Testis (tissue), 5 donors: ENCODE measurements at places on chromosomes 12 and 14. TPM values are rescaled to one million over a fixed set of nuclear protein-coding genes. Genes with fewer than 3 reads are reported as not detected.

The MED6 gene
- 60.6 TPM for total RNA-seq

The HNRNPA1 gene
- total RNA-seq = 293 TPM

The LHX5 gene
- total RNA-seq = not detected

The CNPY2 gene
- 63.3 TPM for total RNA-seq

The HOXC10 gene
- total RNA-seq = 2.6 TPM

The RHOJ gene
- total RNA-seq = 18.6 TPM

The UNC79 gene
- total RNA-seq = 5.5 TPM

The KLRB1 gene
- total RNA-seq = 0.25 TPM

The FGF23 gene
- not detected for total RNA-seq

The KRT83 gene
- total RNA-seq = 0.39 TPM

The ZC3H10 gene
- 20.6 TPM for total RNA-seq

- DNase-seq = no peak
- H3K4me3 ChIP-seq = no peak overlapping the region
- H3K36me3 ChIP-seq = no peaks in the 10 kb centered on the region
These were observed 35.5 kb downstream of the GPHB5 start for GRCh38 chr14:63282997-63283883.

- no peaks in the 10 kb centered on the region for H3K36me3 ChIP-seq
- no peaks in the 10 kb centered on the region for H3K27me3 ChIP-seq
These were observed 34.6 kb downstream of the RERG start for GRCh38 chr12:15186597-15186996.

- no peak for DNase-seq
- no peaks in the 10 kb centered on the region for H3K36me3 ChIP-seq
- H3K27me3 ChIP-seq = no peaks in the 10 kb centered on the region
- H3K27ac ChIP-seq = no peak overlapping the region
- H3K4me1 ChIP-seq = no peaks in the 10 kb centered on the region
- H3K4me3 ChIP-seq = no peak overlapping the region
These were observed 85.1 kb upstream of the C14orf180 start for GRCh38 chr14:104494483-104494882.

GRCh38 chr12:52945389-52946232 lies 3.3 kb upstream of the KRT18 start:
- no peaks in the 10 kb centered on the region for H3K27me3 ChIP-seq
- no peaks in the 10 kb centered on the region for H3K36me3 ChIP-seq
- no peak overlapping the region for H3K4me3 ChIP-seq
- H3K4me1 ChIP-seq = peaks cover 18% of the 10 kb centered on the region
- H3K27ac ChIP-seq = no peak overlapping the region

GRCh38 chr14:79180656-79181055 lies 1010.5 kb downstream of the NRXN3 start:
- no peaks in the 10 kb centered on the region for H3K27me3 ChIP-seq
- H3K4me3 ChIP-seq = no peak overlapping the region
- no peak overlapping the region for H3K27ac ChIP-seq
- no peaks in the 10 kb centered on the region for H3K4me1 ChIP-seq
- no peaks in the 10 kb centered on the region for H3K36me3 ChIP-seq

- H3K27me3 ChIP-seq = no peaks in the 10 kb centered on the region
- no peak for DNase-seq
- H3K4me3 ChIP-seq = no peak overlapping the region
- no peaks in the 10 kb centered on the region for H3K4me1 ChIP-seq
- no peaks in the 10 kb centered on the region for H3K36me3 ChIP-seq
- no peak overlapping the region for H3K27ac ChIP-seq
These were observed 57.1 kb downstream of the KDM2B start for GRCh38 chr12:121523741-121524140.

GRCh38 chr14:38490273-38490672 lies 234.4 kb upstream of the CLEC14A start:
- no peaks in the 10 kb centered on the region for H3K27me3 ChIP-seq
- H3K4me1 ChIP-seq = no peaks in the 10 kb centered on the region
- H3K36me3 ChIP-seq = no peaks in the 10 kb centered on the region
- no peak overlapping the region for H3K27ac ChIP-seq
- no peak for DNase-seq

- H3K27ac ChIP-seq = no peak overlapping the region
- H3K27me3 ChIP-seq = no peaks in the 10 kb centered on the region
- no peak overlapping the region for H3K4me3 ChIP-seq
- H3K36me3 ChIP-seq = no peaks in the 10 kb centered on the region
- no peaks in the 10 kb centered on the region for H3K4me1 ChIP-seq
These were observed 194.2 kb downstream of the SYT10 start for GRCh38 chr12:33245434-33245833.

DNA sequence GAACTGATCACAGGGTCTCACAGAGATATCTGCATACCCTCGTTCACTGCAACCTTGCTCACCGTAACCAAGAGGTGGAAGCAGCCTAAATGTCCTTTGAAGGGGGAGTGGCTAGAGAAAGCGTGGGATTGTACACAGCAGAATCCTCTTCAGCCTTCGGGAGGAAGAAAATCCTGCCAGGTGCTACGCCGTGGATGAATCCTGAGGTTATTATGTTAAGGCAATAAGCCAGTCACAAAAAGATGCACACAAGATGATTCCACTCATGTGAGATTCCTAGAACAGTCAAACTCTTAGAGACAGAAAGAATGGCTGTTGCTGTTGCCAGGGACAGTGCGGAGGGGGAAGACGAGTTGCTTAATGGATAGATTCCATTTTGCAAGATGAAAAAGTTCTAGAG lies 39.6 kb upstream of the SFSWAP start:
- H3K27ac ChIP-seq = no peak overlapping the region
- H3K27me3 ChIP-seq = no peaks in the 10 kb centered on the region
- DNase-seq = no peak
- no peak overlapping the region for H3K4me3 ChIP-seq
- no peaks in the 10 kb centered on the region for H3K4me1 ChIP-seq

DNA sequence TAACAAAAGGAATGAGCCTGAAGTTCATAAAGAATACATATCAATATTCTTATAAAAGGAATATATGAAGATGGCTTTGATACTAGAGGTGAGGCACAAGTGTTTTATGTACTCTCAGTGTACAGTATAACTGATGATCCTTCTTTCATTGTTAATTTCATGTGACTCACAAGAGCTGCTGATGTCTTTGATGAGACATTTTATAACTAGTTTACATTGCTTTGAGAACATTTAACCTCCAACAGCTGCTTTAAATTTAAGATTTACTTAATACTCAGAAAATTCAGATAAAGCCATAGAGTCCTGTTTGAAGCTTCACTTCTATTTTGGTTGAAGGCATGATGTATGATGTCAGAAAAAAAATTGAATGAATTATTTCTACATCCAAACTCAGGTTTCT lies 59.8 kb downstream of the WASHC4 start:
- H3K4me1 ChIP-seq = no peaks in the 10 kb centered on the region
- no peak overlapping the region for H3K27ac ChIP-seq
- no peaks in the 10 kb centered on the region for H3K27me3 ChIP-seq
- H3K36me3 ChIP-seq = no peaks in the 10 kb centered on the region
- DNase-seq = no peak

GRCh38 chr14:71753976-71754375 lies 178.3 kb upstream of the RGS6 start:
- H3K4me3 ChIP-seq = no peak overlapping the region
- H3K27me3 ChIP-seq = no peaks in the 10 kb centered on the region
- no peak for DNase-seq
- no peak overlapping the region for H3K27ac ChIP-seq
- peaks cover 5% of the 10 kb centered on the region for H3K4me1 ChIP-seq

GRCh38 chr12:43453761-43454160 lies 98.2 kb downstream of the ADAMTS20 start:
- no peak overlapping the region for H3K4me3 ChIP-seq
- no peaks in the 10 kb centered on the region for H3K36me3 ChIP-seq
- no peaks in the 10 kb centered on the region for H3K4me1 ChIP-seq
- H3K27me3 ChIP-seq = no peaks in the 10 kb centered on the region

GRCh38 chr12:108724054-108724889 lies 7.0 kb downstream of the CORO1C start:
- no peaks in the 10 kb centered on the region for H3K36me3 ChIP-seq
- peaks cover 27% of the 10 kb centered on the region for H3K4me1 ChIP-seq
- no peak for DNase-seq
- H3K4me3 ChIP-seq = no peak overlapping the region
